ENCODE measurements at places on chromosomes 4 and X.

DNA sequence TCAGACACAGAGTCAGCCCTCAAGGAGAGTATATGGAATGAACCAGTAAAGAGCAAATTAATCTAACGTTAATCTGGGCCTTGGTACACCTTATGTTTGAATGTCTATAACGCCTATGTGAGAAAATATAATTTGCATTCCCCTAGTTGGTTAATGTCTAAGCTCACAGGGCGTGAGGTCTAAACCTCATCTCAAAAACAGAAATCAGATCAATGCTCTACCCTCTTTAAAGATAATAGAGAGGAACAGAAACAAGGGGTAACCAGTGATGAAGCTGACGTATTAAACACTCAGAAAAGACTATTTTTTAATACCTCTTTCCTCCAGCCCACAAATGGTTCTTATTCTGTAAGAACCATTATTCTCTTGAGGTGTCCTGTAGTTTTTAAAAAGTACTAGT lies 369.2 kb upstream of the NOCT start:
- DNase-seq, result no peak

DNA sequence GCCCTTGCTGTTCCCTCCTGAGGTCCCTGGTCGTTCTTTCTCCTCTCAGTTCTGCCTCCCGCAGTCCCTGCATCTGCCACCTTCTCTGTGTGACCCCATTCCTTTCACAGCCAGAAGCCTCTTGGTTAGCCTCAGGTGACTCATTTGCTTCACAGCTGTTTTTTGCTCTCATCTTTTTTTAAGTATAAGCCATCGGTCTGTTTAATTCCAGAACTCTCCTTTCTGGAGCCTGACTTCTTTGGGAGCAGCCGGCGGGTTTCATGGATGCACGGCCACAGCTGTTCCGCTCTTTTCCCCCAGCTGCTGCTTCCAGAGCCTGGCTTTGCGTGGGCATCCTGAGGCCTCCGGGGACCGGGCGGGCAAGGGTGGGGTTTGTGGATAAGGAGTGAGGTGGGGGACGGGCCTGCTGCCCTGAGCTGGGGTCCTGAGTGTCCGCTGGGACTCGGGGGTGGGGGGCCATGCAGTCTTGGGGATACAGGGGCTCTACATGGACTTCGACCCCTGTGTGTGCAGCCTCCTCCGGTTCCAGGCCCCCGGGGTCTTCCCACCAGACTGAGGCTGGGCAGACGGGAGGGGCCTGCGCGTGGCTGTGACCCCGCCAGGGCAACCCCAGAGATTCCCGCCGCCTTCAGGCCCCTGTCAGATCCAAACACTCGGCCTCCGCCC lies 46.7 kb downstream of the PCGF3 start:
- no peak for DNase-seq

- no peak for DNase-seq
Observed at GRCh38 chrX:118980761-118981160, 6.3 kb downstream of the LONRF3 start.

DNA sequence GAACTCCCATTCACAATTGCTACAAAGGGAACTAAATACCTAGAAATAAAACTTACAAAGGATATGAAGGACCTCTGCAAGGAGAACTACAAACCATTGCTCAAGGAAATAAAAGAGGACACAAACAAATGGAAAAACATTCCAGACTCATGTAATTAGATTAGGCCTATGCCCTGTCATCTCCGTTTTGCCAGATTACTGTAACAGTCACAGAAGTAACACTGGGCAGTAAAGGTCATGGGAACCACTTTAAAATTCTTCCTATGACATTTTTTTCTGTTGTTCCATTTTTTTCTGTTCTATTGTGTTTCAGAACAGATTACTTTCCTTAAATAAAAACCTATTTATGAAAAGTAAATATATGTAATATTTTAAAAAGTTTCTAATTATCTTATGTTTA lies 199.4 kb upstream of the CENPE start:
- no peak for DNase-seq

- DNase-seq, result peak; percentile 25
Observed at GRCh38 chr4:68175562-68176155, 46.0 kb upstream of the TMPRSS11F start.

DNA sequence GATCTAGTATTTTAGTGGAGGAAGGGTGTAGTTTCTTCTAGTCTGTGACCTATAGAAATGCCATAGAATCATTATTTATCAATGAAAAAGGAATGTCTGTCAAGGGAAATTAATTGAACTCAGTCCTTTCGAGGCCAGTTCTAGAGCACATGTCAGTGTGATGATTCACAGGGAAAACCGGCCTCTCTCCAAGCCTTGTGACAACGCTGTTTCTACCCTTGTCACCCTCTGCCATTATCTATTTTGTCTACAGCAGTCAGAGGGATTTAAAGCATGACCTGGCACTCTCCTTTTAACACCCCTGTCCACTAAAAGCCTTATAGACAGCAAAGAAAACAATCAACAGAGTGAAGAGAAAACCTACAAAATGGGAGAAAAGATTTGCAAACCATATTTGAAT lies 119.8 kb downstream of the DRD5 start:
- DNase-seq, result no peak

Measured in hematopoietic multipotent progenitor cell treated with erythropoietin and hydrocortisone succinate and interleukin-3 and kit ligand, for 15 days (in vitro differentiated cells).